ENCODE measurements at places on chromosomes 6 and 20.

DNA sequence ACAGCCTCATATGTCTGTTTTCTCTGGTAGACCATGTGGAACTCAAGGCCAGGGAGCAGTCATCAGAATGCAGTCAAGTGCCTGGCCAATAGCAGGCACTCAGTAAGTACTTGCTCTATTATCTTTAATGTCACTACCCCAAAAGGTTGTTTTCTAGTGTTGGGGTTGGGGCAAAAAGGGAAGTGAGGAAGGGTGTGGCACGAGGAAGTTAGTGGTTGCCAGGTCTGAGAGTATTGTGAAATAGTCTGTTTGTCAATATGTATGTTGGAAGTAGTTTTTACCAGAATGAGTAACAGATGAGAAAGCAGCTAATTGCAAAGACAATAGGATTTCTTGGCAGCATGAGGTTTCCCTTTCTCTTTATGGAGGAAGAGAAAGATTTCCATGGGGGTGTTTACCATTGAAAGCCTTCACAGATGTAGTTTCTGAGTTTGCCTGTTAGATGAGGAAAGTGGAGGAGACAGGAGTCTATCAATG, 59.5 kb upstream of the ARMH2 start:
- DNase-seq: no peak

GRCh38 chr6:41680182-41680965, 42.1 kb downstream of the MDFI start:
- no peak for DNase-seq

GRCh38 chr20:61619751-61620150, 367.7 kb downstream of the CDH4 start:
- no peak for DNase-seq

DNA sequence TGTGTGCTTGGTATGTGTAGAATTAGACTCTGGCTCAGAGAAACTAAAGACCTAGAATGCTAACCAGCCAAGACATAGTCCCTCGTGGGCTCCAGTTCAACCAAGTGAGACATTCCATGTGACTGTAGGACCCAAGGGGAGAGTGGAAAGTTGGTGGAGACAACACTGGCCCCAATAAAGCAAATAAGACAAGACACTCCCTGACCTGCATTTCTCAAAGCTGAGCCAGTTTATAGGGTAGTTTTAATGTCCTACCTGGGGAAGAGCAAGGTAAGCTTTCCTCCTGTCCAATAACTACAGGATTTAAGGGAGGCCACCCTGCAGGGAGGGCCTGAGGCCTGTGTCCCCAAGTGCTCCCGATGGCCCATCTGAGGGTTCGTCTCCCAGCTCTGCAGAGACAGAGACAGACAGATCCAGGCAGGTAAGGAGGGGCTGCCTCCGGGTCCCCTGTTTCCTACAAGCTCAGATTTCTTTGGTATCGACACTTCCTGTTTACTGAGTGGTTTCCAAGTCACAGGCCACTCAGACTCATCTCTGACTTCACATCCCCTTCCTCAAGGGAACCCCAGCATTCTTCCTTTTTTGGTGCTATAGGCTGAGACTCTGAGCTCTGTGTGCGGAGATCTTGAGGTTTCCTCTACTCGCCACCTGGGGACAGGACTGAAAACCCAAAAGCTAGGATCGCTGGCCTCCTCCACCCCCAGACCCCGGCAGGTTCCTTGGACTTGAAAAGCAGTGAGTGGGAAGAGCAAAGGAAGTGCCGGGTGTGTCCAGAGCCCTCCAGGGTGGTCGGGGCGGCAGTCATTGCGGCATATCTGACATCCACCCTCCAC, 92.4 kb downstream of the PRND start:
- DNase-seq: peak; percentile 32

DNA sequence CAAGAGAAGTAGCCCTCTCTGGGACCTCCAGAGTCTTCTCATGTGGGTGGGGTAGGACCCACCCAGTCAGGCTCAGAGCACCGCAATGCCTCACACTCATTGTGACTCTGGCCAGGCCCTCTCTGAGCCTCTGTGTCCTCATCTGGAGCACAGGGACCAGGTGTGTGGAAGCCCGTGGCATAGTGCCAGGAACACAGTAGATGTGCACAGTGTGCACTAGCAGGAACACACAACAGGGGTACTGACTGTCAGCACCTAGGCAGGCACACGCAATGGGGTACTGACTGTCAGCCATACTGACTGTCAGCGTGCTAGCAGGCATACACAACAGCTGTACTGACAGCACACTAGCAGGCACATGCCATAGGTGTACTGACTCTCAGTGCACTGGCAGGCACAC, 2.0 kb upstream of the STMN3 start:
- no peak for DNase-seq

GRCh38 chr6:5898563-5898962, 108.2 kb downstream of the NRN1 start:
- no peak for DNase-seq

DNA sequence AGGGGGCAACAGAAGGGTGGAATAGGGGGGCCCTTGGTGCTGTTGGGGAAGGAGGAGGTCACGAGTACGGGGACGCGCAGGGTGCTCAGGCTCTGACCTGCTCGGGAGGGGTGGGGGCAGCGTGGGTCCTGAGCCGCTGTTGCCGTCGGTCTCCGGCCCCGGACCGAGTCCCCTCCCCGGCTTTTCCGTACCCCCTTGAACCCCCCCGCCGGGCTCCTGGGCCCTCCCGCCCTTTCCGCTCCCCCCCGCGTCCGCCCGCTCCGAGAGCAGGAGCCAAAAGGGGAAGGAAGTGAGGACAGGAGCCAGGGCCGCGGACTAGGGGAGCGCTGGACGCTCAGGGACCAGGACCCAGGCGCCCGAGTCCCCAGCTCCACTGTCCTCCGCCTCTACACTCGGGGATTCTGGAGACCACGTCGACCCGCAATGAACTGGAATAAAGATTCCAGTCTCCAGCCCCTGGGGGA, at the start of gene RGL2:
TSS of gene RGL2 (minus strand) at position 170 of the 464 bp plus-strand sequence. CDS start 332 bp downstream, outside the sequence.
- DNase-seq: peak; percentile 85

- DNase-seq: no peak
Measured at GRCh38 chr6:1070085-1070521, 241.8 kb upstream of the FOXQ1 start.

DNA sequence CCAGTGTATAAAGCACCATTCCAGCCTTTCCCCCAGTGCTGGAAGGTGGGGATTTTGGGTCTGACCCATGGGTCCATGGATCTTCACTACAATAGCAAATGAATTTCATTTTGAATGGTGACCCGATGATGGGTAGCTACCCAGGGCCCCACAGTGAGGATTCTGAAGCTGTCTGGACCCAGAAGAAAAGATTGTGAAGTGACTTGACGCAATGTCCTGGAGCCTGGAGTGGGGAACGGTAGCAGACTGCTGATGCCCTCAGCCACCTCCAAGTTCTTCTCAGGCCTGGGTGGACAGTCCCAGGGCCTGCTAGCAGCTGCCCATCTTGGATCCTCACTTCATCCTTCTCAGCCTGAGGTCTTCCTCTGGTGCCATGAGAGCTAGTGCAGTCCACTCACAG, 23.4 kb upstream of the SLC32A1 start:
- no peak for DNase-seq

- DNase-seq: no peak
Measured at GRCh38 chr6:166488076-166488685, 98.3 kb downstream of the RAMACL start.

DNA sequence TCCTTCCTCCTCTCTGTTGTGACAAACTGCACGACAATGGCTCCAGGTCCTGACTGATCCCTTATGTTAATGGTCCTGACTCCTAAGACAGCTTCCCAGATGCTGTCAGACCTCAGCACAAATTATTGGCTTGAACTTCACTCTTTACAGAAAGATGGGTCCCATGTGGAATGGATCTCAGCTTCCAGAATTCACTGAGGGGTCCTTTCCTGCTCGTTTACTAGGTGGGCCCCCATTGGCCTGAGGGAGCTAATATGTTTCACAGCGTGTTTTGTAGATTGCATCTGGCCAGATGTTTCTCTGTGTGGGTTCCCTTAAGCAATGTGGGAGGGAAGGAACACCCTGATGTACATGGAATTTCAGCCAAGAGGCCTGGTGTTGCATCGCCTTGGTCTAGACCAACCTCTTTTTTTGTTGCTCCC, 826.6 kb downstream of the MAFB start:
- no peak for DNase-seq

GRCh38 chr6:124002377-124003081, 198.9 kb downstream of the NKAIN2 start:
- DNase-seq: no peak

DNA sequence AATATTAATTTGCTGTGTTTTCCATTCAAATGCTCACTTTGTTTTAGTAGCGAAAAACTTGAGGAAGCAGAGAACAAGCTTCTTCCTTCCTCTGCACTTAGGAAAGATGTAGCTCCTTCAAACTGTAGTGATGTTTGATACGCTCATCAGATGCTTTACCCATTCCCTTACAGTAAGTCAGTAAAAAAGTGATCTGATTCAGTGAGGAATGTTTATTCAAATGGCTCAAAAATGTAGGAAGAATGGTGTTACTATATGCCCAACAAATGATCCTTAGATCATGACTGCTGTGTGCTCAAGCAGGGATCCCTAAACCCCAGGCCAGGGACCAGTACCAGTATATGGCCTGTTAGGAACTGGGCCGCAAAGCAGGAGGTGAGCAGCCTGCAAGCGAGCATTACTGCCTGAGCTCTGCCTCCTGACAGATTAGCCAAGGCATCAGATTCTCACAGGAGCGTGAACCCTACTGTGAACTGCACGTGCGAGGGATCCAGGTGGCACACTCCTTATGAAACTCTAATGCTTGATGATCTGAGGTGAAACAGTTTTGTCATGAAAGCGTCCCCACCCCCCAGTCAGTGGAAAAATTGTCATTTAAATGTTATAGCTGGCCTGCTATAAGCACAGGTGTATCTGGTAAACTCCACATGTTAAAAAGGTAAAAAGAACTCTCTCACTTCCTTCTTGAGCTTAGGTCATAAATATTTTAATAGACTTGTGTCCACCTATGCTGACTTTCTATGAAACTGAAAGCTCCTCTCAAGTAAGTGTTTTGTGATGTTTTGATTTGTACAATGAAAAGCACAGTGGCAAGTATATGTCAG, 187.2 kb downstream of the FOXC1 start:
- DNase-seq: no peak

GRCh38 chr20:15362849-15363248, 1025.4 kb upstream of the FLRT3 start:
- DNase-seq: no peak

- DNase-seq: no peak
Measured at GRCh38 chr6:93407186-93407585, 12.2 kb downstream of the EPHA7 start.

GRCh38 chr6:156809034-156809433, 31.9 kb downstream of the ARID1B start:
- DNase-seq: no peak

- no peak for DNase-seq
Measured at GRCh38 chr6:3057063-3057770, 11.1 kb upstream of the RIPK1 start.

GRCh38 chr6:26345832-26346231, 19.2 kb upstream of the BTN3A2 start:
- DNase-seq: no peak

DNA sequence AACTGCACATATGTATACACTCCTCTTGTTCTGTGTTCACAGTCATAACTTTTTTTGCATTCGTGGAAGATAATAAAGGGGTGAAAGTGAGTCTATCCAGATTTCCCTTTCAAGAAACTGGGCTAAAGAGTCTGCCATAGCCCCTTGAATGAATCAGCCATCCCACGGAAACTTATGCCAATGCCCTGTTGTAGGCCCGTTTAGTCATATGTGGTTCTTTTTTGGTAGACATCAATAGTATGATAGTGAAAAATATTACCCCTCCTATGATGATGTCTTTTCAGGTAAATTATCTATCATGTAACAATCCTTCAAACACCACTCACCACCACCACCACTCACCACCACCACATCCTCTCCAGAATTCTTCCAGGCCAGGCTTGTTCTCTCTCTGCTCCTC, 99.9 kb upstream of the MYLIP start:
- no peak for DNase-seq

GRCh38 chr6:150705392-150705791, 105.7 kb downstream of the PLEKHG1 start:
- DNase-seq: no peak

- DNase-seq: no peak
Measured at GRCh38 chr20:2174067-2174466, 72.4 kb downstream of the STK35 start.

DNA sequence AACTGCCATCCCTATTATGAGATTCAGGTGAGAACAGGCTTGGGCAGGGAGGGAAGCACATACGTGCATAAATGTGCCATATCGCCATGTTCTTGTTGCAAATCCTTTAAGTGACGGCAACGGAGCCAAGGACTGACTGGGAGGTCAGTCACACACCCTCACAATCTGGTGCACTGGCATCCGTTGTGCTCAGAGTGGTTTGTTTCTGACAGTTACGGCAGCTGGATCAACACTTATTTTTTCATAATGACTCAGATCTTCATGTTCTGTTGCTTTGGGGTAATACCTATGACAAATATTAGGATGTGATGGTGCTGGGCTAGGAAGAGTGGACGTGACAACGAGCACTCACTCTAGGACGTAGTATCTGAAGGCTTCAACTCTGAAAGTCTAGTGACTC, 56.2 kb upstream of the PREP start:
- no peak for DNase-seq

DNA sequence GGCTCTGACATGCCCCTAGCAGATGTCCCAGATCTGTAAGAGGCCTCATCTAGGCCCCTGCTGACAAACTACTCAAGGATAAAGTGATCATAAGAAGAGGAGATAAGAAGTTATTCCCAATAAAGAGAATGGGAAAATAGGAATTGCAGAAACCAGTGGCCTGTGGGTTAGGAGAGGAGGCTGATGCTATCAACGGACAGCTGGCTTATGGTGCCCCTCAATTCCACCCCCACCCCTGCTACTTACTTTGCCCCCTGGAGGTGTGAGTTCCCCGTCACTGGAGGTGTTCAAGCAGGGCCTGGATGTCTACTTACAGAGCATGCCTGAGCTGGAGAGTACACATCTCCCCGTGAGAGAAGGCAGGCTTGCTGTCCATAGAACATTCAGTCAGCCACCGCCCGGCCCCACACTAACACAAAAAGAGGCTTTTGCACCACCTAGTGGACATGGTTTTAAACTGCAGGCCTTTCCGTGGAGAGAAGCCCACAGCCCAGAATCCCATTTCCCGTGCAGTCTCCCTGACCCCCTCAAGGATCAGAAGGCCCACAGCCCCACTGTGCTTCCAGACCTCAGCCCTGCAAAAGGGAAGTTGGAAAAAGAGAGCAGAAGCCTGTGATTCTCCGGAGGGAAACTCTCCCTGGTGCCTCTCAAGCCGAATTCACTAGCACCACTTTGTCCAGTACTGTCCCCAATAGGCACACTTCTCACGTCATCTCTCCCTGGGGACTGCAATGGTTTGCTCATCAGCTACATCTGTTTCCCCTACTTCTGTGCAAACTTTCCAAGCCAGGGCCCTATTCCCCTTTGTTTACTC, 23.8 kb upstream of the BNIP5 start:
- peak; percentile 76 for DNase-seq

DNA sequence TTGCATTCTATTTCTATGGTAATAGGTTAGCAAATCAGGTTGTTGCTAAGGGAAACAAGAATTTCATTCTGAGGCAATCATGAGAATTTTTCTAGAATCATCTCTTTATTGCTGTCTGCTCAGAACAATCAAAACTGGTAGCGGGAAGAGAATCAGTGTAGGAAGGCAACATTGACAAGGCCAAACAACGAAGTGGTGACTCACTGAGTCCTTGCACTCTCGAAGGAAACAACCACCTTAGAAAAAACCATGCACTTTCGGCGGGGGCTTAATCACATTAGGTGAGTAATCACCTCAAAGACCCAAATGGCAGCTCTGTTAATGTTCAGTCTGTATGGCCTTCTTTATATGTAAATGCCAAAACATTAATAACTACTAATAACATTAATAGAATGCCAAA, 78.8 kb upstream of the MAP7 start:
- DNase-seq: no peak

Measured in anterior cingulate cortex (tissue), 58 donors.